ENCODE measurements at places on chromosomes 5 and 9.

GRCh38 chr9:122029898-122030297 is 63.2 kb downstream of the TTLL11 start:
- no peak for DNase-seq

GRCh38 chr5:102031711-102032110 is 264.4 kb downstream of the SLCO4C1 start:
- no peak for DNase-seq

- DNase-seq = peak; percentile 58
Observed at GRCh38 chr9:97398999-97399758, 12.7 kb upstream of the TDRD7 start.

DNA sequence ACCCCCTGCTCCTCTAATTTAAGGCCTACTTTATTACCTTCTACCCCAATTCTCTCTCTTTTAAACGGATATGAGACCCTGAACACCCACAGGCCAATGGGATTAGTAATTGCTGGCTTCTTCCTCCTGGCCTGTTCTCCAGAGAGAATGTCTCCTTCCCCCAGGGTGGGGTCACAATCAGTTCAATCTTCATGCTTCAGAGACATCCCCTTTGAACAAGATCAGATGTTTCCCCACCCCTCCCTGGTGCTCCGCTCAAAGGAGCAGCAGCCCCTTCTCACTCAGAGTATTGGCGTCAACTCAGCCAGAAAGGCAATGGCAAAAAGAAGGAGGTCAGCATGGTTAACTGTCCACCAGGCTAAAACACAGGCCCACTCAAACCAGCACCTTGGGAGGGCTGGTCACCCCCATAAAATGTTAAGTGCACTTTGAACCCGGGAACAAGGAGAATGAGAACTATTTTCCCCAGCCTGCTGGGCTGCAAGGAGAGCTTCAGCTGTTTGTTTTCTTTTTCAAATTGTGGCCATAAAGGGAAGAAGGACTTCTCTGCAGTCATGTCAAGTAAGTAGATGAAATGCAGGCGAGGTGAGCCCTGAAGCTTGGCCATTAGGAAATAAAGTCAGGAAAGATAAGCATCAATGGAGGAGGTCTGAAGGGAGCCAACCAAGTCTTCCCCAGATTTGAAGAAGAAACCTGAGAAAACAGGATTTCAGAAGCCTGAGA is 20.1 kb downstream of the LHFPL2 start:
- DNase-seq = no peak

DNA sequence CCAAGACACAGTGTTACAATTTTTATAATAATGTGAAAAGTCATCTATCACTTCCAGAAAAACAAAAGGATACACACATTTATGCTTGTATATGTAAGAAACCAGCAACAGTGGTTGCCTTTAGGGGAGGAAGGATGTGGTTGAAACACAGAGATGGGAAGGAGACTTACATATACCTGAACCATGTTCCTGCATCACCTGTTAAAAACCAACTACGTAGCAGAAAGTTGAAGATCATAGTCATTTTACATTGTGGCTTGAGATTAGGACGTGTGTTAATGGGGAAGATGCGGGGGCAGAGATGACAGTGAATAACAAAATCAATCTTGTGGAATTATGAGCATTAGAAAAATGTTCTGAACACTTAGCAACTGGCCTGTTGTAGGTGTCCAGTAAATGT is 307.3 kb downstream of the MLLT3 start:
- DNase-seq = no peak

DNA sequence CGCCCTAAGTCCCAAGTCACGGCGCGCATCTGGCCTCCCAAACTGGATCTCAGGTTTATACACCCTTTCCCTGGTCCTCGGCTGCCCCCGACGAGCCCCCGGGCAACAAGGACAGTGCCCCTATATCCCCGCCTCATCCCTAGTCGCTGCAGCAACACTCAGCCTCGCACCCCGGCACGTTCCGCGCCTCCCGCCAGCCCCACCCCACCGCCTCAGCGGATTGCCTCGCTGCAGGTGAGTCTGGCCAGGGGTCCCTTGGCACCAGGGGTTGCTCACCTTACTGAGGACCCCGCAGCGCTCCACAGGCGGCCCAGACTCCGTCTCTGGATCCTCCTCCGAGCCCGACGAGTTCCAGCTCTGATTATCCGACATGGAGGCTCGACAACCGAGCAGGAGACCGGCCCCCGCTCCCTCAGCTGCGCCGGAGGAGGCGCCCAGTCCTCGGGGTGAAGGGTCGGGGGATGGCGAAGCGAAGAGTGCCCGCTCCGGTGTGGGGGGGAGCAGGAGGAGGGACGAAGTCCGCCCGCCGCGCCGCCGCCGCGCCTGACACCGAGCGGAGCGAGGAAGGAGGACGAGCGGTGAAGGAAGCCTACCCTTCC is 494 bp downstream of the CERT1 start:
- DNase-seq = no peak

DNA sequence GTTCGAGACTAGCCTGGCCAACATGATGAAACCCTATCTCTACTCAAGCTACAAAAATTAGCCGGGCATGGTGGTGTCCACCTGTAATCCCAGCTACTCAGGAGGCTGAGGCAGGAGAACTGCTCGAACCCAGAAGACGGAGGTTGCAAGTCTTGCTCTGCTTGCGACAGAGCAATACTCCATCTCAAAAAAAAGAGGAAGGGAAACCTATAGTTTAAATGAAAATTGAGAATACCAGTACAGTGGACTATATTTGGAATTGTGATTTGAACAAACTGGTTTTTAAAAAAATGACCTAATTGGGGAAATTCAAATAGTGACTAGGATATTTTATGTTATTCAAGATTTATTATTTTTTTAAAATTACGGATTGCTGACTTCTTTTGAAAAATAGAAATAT is 33.2 kb downstream of the DIAPH1 start:
- no peak for DNase-seq

GRCh38 chr9:71308454-71308853 is 187.0 kb upstream of the TRPM3 start:
- no peak for DNase-seq

- no peak for DNase-seq
Observed at GRCh38 chr9:13447843-13448422, 168.4 kb upstream of the MPDZ start.

All from GDM1 (cell line).